ENCODE measurements at places on chromosomes 2 and 18.
A peak's percentile ranks its signal among the peaks of the same experiment; 100 is the strongest.

DNA sequence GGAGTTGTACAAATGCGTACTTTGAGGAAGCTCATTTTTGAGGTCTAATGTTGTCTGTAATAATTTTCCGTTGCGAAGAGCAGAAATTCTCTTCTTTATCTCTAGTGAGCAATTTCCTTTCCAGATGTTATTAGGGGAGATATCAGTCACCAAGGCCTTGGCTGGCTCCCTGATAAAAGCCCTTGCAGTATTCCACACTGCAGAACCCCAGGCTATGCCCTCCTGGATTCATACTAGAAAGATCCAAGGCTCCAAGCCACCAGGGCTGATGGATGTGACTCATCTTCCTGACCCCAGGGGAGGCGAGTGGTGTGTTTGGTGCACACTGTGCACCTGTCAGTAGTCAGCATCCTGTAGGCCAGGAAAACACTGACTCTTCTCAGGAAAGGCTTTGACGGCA is 34.7 kb downstream of the INO80C start:
- DNase-seq = no peak

DNA sequence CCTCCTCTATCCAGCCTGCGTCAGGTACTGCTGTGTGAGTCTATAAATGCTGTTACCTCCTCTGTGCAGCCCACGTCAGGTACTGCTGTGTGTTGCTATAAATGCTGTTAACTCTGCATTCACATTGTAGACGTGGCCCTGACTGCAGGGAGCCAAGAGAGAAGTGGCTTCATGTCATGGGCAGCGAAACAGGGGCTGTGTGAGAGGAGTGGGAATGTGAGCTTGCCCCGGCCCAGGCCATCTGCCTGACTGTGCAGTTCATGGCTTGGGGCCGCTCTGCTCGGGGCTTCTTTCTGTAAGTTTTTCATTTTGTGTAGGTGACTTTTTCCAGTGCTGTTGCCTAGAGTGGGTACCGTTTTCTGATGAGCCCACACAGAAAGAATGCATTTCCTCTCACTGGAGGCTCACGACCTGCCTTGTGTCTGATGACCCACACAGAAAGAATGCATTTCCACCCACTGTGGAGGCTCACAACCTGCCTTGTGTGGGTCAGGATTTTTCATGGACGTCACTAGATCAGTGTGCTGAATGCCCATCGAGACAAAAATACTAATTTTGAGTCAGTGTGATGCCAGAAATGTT is 104.5 kb downstream of the SNTG2 start:
- no peak for DNase-seq

- DNase-seq = no peak
Observed at GRCh38 chr2:18791172-18791797, 201.9 kb upstream of the NT5C1B start.

DNA sequence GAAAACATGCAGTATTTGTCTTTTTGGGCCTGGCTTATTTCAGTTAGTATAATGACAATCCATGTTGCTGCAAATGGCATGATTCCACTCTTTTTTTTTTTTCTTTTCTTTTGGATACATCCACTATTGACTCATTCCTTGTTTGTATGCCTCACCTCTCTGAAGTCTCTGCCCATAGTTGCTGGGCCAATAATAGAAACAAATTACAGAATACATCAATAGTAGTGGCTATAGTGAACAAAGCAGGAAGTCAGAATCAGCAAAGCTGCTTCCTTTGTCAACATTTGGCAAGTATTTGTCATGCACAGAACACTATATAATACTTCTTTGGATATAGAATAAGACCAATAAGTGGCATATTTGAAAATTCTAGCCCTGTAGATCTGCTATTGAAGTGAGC is 609.7 kb downstream of the STK39 start:
- DNase-seq = no peak

- DNase-seq = no peak
Observed at GRCh38 chr2:13109516-13109915, 392.8 kb downstream of the TRIB2 start.

GRCh38 chr2:121699421-121700333 is 37.0 kb downstream of the NIFK start:
- DNase-seq = peak; percentile 82

DNA sequence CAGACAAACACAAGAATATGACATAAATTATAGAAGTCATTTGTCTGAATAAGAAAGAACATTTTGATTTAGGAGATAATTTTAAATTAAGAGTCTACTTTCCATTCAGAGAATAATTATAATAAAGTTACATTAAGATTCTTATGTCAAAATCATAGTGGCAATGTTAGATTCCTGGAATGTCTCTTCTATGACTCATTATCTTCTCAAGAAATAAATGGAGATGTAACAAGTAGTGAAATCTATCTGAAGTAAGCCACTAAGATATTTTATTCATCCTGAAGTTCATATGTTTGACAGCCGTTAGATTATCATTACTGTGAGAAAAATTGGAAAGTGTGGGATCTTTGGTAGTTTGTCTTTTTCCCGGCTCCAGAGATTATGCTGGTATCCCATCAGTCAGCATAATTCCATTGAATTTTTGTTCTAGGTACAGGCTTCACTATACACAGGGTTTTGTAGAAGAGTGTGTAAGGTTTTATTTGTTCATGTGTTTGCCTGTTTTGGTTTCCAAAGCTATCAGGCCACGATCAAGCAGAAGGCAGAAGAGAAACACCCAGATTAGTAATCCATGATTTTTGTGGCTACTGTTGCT is 1246.6 kb upstream of the LRRTM1 start:
- DNase-seq = no peak

- DNase-seq = no peak
Observed at GRCh38 chr2:24984912-24985311, 13.2 kb upstream of the DNAJC27 start.

DNA sequence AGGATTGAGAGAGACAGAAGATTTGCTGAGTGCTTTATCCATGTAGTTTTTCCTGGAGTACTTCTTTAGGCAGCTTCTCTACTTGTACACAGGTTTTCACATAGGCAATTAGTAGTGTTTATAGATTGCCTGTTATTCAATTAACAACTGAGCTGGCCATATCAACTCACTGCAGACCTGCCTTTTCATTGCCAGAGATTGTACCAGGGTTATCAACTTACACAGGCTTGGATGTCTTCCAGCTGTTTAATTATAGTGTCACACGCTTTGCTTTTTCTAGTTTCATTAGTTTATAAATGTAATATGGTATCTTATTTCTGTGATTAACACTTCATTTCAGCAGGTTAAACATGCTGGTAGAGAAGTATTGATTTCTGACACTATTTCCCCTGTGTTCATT is 125.9 kb downstream of the GPD2 start:
- DNase-seq = no peak

- DNase-seq = no peak
Observed at GRCh38 chr2:13822365-13822764, 810.2 kb upstream of the LRATD1 start.

- no peak for DNase-seq
Observed at GRCh38 chr2:169895294-169895985, 68.2 kb downstream of the UBR3 start.

GRCh38 chr2:179938026-179938425 is 69.1 kb downstream of the CWC22 start:
- DNase-seq = no peak

- DNase-seq = no peak
Observed at GRCh38 chr18:77373730-77374445, 124.2 kb downstream of the GALR1 start.

GRCh38 chr2:44743473-44743872 is 198.0 kb upstream of the SIX3 start:
- no peak for DNase-seq

Measured in CD4-positive, alpha-beta T cell treated with Interleukin-1 beta for 1 hour (primary cell).